ENCODE measurements at places on chromosomes 6 and 20. TPM values are rescaled to one million over a fixed set of nuclear protein-coding genes. Genes with fewer than 3 reads are reported as not detected.

DNA sequence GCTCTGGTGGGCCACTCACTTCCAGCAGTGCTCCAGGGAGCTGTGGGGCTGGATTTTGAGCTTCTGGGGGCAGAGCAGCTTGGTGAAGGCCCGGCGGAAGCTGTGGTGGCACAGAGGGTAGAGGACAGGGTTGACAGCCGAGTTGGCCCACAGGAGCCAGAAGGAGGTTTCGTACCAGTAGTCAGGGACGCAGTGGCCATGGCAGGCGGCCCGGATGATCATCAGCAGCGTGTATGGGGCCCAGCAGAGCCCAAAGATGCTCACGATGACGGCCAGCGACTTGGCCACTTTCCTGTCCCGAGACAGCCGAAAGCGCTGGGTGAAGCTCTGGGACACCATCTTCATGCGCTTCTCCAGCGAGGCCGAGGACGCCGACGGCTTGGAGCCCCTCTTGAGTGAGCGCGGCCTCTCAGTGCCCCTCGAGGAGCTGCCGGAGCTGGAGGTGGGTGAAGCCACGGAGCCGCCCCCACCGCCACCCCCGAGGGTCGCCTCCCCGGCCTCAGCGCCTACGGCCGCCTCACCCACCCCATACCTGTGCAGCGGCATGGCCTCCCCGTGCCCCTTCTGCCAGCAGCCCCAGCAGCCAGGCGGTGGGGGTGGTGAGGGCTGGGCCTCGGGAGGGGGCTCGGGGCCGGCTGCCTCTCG lies 4.0 kb downstream of the HRH3 start:
- DNase-seq = no peak

DNA sequence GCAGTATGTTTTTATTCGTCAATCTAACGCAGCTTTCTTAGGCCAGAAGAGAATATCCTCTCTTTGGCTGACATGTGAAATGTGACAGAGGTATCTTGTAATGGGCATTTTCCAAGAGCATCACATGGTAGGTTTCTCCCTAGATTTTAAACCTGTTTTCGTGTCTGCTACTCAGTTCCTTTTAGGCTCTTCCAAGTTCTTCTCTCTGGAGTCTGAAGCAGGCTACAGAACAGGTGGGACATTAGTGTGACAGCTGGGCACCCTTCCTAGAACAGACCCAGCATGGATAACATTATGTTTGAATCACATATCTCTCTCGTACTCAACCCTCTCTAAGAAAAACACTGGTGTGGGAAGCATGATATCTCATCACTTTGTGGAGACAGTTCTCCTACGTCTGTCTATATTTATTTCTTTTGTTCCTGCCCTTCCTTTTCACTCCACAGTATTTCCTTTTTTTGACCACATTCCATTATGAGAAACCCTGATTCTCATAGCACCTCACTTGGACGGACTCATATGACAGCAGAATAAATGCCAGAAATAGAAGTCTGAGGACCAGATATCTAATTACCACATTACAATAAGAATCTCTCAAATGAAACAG lies 263.4 kb downstream of the NKAIN2 start:
- no peak for DNase-seq

ATP6V1G2 gene
- 1.5 TPM for total RNA-seq

RSPO4 gene
- not detected for total RNA-seq

GRCh38 chr6:92292067-92292466 lies 1127.3 kb downstream of the EPHA7 start:
- no peak for DNase-seq

- no peak for DNase-seq
These were observed 162.5 kb downstream of the WDR27 start for GRCh38 chr6:169539176-169539897.

FAM184A gene
- 4.8 TPM for total RNA-seq

GRCh38 chr6:133951881-133952814 lies 876 bp upstream of the TBPL1 start:
- peak; percentile 65 for DNase-seq

- DNase-seq = no peak
These were observed 455.0 kb downstream of the GJA1 start for GRCh38 chr6:121890307-121890910.

- no peak for DNase-seq
These were observed 24.7 kb upstream of the ELMO2 start for GRCh38 chr20:46430921-46431712.

GNAS-AS1 gene
- 1.3 TPM for total RNA-seq

GRCh38 chr6:113140721-113141120 lies 716.4 kb upstream of the MARCKS start:
- no peak for DNase-seq

GRCh38 chr6:44084231-44085014 lies 42.8 kb downstream of the MRPL14 start:
- DNase-seq = peak; percentile 17

- DNase-seq = no peak
These were observed 57.7 kb upstream of the PBOV1 start for GRCh38 chr6:138275976-138276375.

DNA sequence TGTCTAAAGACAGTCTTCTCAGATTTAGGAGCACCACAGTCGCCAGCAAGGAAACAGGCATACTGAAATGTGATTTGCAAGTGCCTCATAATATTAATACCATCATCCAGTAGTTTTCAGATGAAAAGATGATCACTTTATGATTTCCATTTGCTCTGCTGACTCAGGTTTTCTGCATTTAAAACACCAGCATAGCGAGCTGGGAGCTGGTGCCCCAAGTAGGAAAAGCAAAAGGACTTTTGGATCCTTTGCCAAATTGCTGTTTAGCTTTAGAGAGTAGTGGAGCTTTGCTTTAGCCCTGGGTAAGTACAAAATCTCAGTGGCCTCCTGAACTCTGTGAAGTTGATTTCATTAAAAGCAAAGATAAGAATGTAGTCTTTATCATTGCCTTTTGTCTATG lies 78.5 kb downstream of the JAG1 start:
- no peak for DNase-seq

DNPH1 gene
- 66.3 TPM for total RNA-seq

BTNL2 gene
- not detected for total RNA-seq

GRCh38 chr6:152636609-152637295 lies 410 bp downstream of the SYNE1 start:
- peak; percentile 7 for DNase-seq

Measured in Daoy (cell line).